ENCODE measurements at places on chromosomes 1 and 21. TPM values are rescaled to one million over a fixed set of nuclear protein-coding genes. Genes with fewer than 3 reads are reported as not detected.

The PDE4B gene
- 0.60 TPM for total RNA-seq

The TMIGD3 gene
- total RNA-seq, result not detected

The PGD gene
- 95.6 TPM for total RNA-seq

DNA sequence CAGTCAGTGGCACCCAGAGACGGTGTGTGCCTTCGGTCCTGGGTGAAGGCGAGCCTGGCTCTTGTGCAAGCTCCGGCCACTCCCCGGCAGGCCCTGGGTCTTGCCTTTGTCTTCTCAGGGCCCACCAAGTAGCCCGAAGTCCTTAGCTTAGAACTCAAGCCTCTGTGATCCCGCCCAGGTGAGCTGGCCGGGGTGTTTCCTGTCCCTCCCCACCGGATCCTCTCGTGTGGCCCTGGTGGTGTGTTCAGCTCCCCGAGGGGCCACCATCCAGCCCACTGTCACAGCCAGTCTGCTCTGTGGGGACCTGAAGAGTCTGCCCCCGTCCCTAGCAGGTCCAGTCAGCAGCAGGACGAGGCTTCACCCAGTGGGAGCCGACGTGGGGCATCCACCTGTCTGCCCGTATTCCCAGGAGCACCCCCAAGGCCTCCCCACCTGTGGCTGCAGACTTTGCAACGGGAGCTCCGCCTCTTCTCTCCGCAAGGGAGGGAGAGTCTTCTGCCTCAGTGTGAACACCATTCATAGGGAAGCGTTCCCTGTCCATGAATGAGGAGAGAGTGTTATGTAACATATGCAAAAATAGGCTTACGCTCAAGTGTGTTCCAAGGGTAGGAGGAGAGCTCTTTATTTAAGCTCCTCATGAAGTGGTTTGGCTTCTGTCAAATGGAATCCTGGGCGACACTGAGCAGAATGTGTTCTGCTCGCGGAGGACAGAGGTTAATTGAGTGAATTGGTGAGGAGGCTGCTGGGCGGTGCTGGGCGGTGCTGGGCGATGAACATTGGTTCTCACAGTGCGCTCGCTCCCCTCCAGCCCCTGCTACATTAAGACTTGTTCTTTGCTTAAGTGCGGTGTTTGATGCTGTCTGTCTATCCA is 108.9 kb downstream of the CRYAA start:
- DNase-seq, result peak; percentile 31

DNA sequence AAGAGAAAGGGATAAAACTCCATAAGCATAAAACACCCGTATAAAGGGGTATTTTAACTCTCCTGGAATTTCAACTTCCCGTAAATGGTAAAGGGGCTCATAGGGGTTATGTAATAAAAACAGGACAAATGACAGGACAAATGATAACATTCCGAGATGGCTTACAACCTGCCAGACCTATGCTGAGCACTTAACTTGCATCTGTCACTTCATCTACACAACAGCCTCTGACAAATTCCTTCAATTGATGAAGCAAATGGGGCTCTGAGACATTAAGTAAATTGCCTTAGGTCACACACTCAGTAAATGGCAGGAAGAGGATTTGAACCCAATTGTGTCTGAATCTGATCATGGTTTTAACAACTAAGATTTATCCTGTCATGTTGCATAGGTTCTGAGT is 327.6 kb upstream of the SNX7 start:
- DNase-seq, result no peak

DNA sequence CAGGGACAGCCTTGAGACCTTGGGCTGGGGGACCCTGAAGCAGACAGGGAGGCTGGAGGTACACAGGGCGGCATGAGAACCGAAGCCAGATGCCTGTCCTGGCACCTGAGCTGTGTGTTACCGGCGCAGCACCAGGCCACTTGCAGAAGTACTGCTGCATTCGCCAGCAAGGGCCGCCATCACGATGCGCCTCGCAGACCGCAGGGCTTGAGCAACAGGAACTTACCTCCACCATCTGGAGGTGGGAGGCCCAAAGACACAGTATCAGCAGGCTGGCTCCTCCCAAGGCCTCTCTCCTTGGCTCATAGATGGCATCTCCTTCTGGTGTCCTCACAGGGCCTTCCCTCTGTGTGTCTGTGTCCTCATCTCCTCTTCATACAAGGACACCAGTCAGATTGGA is 90.1 kb downstream of the PRDM16 start:
- no peak for DNase-seq

GRCh38 chr1:204462229-204462561 is 32.4 kb downstream of the PIK3C2B start:
- no peak for DNase-seq

- no peak for DNase-seq
Measured at GRCh38 chr21:30101967-30102366, 64.6 kb downstream of the CLDN17 start.

DNA sequence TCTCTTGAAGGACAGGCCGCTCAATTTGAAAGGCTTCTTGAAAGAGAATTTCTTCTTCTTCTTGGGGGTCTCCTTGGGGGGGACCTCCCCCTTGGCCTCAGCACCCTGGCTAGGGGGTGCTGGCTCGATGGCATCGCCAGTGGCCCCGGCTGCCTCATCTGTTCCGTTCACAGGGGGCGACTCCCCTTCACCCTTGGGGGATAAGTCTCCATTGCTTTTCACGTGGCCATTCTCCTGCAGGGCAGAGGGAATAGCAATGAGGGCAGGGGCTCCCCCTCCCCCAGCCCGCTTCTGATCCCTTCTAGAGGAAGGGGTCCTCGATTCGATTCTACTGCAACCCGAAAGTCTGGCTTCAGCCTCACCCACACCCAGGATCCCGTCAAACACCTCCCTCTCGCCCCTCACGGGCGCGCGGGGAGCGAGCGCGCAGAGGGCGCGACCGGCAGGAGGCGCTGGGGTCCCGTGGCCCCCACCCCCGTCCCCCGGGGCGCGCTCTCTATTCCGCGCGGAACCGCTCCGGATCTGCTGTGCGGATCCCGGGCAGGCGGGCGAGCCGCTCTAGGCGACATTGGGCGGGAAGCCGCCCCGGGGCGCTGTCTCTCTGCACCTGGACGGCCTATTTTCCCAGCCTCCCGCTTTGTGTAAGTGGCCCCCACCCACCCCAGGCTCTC is 1.0 kb downstream of the MARCKSL1 start:
- peak; percentile 66 for DNase-seq

GRCh38 chr1:147741065-147741464 is 19.3 kb downstream of the GJA5 start:
- no peak for DNase-seq
